ENCODE measurements at places on chromosomes 2 and 18.

DNA sequence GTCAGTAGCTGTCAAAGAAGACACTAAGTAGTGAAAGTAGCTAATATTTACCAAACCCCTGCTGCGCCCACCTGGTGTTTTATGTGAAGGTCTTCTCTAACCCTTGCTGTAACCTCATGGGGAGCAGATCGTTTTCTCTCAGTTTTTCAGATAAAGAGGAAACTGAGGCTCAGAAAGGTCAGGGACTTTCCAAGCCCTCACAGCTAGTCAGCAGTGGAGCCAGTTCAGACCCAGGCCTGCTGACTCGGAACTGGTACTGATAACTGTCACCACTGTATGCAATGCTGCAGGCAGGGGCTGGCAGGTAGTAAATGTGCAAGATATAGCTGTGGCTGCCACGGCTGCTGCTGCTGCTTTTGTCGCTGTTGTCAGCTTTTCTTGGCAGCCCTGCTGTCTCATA is 69.1 kb downstream of the LRRFIP1 start:
- no peak overlapping the region for H3K4me3 ChIP-seq
- H3K27me3 ChIP-seq, result no peaks in the 10 kb centered on the region
- H3K4me1 ChIP-seq, result peaks cover 70% of the 10 kb centered on the region
- H3K36me3 ChIP-seq, result peaks cover 3% of the 10 kb centered on the region
- DNase-seq, result no peak

DNA sequence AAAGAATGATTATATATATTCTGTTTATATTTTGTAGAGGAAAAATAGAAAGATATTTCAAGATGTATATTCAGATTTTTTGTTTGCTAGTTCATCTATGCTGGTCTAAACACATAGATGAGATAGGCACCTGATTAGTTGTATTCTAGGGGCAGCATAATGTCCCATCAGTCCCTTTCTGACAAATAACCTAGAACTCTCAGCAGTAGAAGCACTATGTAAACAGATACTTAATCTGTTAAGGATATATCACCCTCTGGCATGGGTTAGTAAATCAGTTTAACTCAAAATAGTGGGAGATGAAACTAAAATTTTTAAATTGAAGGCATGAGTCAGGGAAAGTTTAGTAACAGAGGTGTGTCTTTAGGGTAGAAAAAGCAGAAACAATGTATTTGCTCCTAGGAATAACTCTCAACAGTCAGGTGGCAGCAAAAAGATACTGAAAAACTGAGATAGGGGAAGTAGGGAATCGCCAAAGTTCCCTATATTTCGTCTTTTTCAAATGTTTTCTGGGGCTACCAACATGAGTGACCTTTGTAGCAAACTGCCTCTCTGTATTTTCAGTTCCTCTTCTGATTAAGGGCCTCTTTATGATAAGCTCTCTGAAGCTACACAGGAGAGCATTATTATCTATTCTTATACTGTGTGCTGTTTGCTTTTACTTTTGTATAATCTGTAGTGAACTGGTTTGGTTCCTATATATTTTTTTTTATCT is 5.7 kb downstream of the PPP1R1C start:
- no peaks in the 10 kb centered on the region for H3K36me3 ChIP-seq
- no peak overlapping the region for H3K27ac ChIP-seq
- H3K4me1 ChIP-seq, result no peaks in the 10 kb centered on the region
- no peak overlapping the region for H3K4me3 ChIP-seq
- no peaks in the 10 kb centered on the region for H3K27me3 ChIP-seq

GRCh38 chr2:207734636-207735512 is 23.4 kb downstream of the CCNYL1 start:
- no peaks in the 10 kb centered on the region for H3K27me3 ChIP-seq
- no peak for DNase-seq
- H3K4me1 ChIP-seq, result no peaks in the 10 kb centered on the region
- peaks cover 3% of the 10 kb centered on the region for H3K36me3 ChIP-seq

DNA sequence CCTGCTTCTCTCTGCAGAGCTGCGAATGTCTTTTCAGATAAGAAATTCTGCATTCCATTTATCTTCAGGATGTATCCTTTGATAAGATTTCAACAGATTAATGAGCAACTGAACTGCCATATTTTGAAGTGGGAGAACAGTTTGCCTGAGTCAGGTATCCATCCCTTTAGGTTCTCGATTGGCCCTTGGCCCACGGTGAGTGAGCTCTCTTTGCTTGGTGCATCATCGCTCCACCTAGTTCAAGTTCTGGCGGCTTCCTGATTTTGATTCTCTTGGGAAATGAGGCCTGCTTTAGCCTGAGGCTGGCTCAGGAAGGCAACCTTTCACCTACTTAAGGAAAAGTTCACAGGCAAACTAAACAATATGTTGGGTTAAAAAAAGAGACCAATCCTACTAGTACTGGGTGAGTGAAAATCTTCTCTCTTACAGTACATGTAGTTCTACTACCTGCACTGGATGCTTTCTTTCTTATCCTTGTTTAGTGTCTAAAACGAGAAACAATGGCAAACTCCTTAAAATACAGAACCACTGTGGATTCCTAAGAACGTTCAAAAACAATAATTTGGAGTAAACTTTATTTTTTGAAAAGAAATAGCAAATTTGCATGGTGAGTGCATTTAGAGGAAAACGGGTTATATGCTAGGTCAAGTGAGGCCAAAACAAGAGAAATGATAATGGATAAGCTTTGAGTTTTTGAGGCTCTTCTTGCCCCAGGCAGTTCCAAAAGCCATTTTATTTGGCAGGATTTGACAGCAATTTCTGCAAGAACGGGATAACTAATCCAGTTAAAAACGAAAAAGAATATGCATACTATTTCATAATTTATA is 837 bp upstream of the ACSL3 start:
- H3K36me3 ChIP-seq, result no peaks in the 10 kb centered on the region
- H3K4me3 ChIP-seq, result peak overlapping the region; percentile 43
- H3K4me1 ChIP-seq, result peaks cover 16% of the 10 kb centered on the region
- H3K27ac ChIP-seq, result peak overlapping the region; percentile 77
- peak; percentile 66 for DNase-seq
- H3K27me3 ChIP-seq, result no peaks in the 10 kb centered on the region

- no peaks in the 10 kb centered on the region for H3K27me3 ChIP-seq
- H3K36me3 ChIP-seq, result no peaks in the 10 kb centered on the region
- no peak for DNase-seq
- H3K4me1 ChIP-seq, result peaks cover 12% of the 10 kb centered on the region
These were observed 129.8 kb downstream of the RAPGEF4 start for GRCh38 chr2:172865422-172865821.

- peak; percentile 47 for DNase-seq
- H3K27me3 ChIP-seq, result no peaks in the 10 kb centered on the region
- H3K36me3 ChIP-seq, result no peaks in the 10 kb centered on the region
- peaks cover 17% of the 10 kb centered on the region for H3K4me1 ChIP-seq
- no peak overlapping the region for H3K27ac ChIP-seq
These were observed 66.6 kb downstream of the MTCL1 start for GRCh38 chr18:8771930-8772329.

DNA sequence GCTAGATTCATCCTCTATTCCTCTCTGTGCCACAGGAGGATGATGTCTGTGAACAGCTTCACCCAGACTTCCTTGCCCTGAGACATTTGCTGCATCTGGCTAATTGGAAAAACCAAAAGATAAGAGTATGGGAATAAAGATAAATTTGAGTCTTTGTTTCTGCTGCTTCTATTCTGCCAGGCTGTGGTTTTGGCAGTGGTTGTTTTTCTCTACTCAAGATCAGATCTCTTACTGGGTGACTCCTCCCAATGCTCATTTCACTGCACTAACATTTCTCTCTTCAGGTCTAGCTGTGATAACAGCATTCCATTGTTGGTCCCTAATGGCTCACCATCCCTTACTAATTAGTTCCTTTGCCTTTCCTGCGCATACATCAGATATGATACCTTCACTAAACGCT is 89.5 kb downstream of the CALCRL start:
- H3K4me1 ChIP-seq, result no peaks in the 10 kb centered on the region
- DNase-seq, result no peak
- no peak overlapping the region for H3K27ac ChIP-seq

DNA sequence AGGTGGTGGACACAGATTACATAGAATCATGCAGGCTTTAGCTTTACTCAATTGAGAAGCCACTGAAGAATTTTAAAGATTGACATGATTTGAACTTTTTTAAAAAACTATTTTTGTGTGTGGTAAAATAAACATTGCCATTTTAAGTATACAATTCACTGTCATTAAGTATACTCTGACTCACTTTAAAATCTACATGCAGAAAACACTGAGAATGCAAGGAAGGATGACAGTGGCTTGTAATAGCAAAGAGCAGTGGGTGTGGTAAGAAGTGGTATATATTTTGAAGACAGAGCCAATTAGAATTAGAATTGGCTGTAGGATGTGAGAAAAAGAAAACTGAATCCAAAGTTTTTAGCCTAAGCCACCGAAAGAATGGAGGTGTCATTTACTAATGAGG is 14.9 kb downstream of the TRMT61B start:
- no peak overlapping the region for H3K4me3 ChIP-seq
- DNase-seq, result no peak
- no peak overlapping the region for H3K27ac ChIP-seq

DNA sequence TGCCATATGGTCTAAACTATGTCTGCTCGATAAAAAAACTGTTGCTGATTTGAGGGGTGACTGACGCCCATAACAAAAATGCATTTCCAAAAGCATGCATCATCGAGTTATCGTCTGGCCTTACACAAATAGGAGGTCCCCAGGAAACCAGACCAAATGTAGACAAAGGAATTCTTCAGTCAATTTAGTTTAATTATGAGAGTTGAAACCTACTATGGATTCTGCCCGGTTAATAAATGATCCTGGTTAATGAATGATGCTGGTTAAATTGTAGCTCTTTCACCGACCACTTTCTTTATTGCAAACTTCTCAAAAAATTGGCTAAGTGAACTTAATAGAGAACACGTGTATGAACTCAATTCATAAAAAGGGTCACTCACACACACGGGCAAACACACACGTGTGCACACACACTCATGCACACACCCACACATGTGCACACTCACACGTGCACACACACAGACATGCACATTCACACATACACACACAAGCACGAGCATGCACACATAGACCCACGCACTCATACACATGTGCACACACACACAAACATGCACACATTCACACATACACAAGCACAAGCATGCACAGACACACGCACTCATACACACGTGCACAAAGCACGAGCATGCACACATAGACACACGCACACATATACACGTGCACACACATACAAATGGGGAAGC is 59.0 kb upstream of the SALL3 start:
- H3K36me3 ChIP-seq, result no peaks in the 10 kb centered on the region
- H3K27me3 ChIP-seq, result no peaks in the 10 kb centered on the region
- H3K27ac ChIP-seq, result no peak overlapping the region
- H3K4me3 ChIP-seq, result no peak overlapping the region

DNA sequence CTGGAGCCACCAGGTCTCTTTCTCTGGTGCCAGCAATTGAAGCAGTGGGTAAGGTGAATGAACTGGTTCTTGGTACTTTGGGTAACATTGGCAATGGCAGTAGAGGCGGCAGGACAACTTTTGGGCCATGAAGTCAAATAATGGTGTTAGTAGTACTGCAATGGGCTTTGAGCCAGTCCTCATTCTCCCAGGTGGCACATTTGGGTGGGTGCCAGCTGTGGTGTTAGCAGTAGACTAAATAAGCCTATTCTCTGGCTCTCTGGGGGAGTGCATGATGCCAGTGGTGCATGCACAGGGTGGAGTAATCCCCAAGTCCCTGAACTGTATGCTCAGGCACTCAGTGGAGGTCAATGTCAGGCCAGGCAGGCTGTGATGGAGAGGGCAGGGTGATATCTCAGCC is 120.2 kb upstream of the LRRTM4 start:
- DNase-seq, result no peak
- H3K27me3 ChIP-seq, result no peaks in the 10 kb centered on the region
- H3K4me1 ChIP-seq, result no peaks in the 10 kb centered on the region

DNA sequence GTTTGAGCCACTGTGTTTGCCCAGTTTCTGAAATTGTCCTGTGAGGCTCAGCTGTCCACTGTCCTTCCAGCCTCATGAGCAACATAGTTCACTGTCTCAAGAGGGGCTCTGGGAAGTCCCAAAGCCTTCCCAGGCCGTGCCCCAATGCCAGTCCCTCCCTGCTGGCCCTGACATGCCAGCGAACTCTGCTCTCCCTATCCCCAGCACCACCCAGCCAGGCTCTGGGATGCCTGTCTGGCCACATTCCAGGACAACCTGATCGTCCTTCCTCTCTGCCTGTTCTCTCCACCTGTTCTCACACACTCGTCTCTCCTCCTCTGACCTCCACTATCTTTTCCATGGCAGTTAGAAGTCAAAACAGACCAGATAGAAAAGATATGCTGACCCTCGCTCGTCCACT is 278.0 kb upstream of the ID2 start:
- H3K4me1 ChIP-seq, result peaks cover 13% of the 10 kb centered on the region
- H3K27me3 ChIP-seq, result no peaks in the 10 kb centered on the region
- peak; percentile 31 for DNase-seq
- H3K36me3 ChIP-seq, result no peaks in the 10 kb centered on the region

DNA sequence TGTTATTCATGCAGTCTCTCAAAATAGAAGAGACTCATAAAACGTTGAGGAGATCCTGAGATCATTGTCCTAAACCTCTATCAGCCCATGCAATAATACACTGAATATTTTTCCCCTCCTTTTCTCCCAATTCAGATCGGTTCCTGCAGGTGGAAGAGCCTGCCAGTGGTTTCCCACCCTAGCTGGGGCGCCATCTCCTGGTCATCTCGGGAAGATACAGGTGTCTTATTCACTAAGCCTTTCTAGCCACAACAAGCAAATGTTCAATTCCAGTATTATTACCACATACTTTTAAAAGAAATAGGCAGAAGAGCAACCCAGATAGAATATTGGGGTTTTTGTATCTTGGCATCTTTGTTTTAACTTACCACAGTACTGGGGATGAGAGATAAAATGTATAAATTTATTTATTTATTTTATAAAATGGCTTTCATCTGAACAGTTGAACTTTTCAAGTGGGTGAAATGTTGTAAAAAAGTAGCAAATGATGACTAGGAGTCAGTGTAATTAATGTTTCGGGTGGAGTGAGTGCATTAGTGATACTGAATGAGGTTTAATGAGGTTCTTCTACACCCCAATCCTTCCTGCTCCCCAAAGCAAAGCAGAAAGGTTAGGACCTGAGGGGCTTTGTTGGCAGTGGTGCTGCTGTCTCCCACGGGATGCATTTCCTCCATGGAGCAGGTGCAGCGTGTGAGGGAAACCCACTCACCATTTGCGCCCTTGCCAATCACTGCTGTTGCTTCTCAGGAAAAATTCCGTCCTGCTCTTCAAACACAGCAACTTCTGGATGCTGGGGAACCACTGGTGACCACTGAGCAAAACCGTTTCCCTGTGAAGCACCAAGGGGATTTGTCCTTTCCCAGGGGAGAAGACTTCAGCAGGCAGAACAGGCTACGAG is 147.1 kb upstream of the FHL2 start:
- no peak overlapping the region for H3K27ac ChIP-seq
- no peak overlapping the region for H3K4me3 ChIP-seq
- H3K4me1 ChIP-seq, result no peaks in the 10 kb centered on the region
- no peaks in the 10 kb centered on the region for H3K36me3 ChIP-seq
- DNase-seq, result peak; percentile 56

- no peak for DNase-seq
- no peak overlapping the region for H3K27ac ChIP-seq
- H3K36me3 ChIP-seq, result no peaks in the 10 kb centered on the region
- no peaks in the 10 kb centered on the region for H3K27me3 ChIP-seq
These were observed 888.0 kb downstream of the EPHA4 start for GRCh38 chr2:220684099-220684498.

GRCh38 chr2:81260320-81260719 is 955.8 kb upstream of the LRRTM1 start:
- H3K4me1 ChIP-seq, result no peaks in the 10 kb centered on the region
- no peak overlapping the region for H3K4me3 ChIP-seq
- DNase-seq, result no peak
- no peak overlapping the region for H3K27ac ChIP-seq
- H3K27me3 ChIP-seq, result no peaks in the 10 kb centered on the region
- H3K36me3 ChIP-seq, result no peaks in the 10 kb centered on the region

GRCh38 chr2:162928356-162928755 is 89.8 kb upstream of the KCNH7 start:
- H3K36me3 ChIP-seq, result no peaks in the 10 kb centered on the region
- no peak for DNase-seq
- no peak overlapping the region for H3K27ac ChIP-seq
- no peaks in the 10 kb centered on the region for H3K4me1 ChIP-seq

All from muscle of leg (tissue), 16 donors.